T-helper 9 cell (primary cell): ENCODE measurements at places on chromosomes 3 and 15.

GRCh38 chr3:157066335-157067098 lies 93.4 kb downstream of the CCNL1 start:
- no peak for DNase-seq

DNA sequence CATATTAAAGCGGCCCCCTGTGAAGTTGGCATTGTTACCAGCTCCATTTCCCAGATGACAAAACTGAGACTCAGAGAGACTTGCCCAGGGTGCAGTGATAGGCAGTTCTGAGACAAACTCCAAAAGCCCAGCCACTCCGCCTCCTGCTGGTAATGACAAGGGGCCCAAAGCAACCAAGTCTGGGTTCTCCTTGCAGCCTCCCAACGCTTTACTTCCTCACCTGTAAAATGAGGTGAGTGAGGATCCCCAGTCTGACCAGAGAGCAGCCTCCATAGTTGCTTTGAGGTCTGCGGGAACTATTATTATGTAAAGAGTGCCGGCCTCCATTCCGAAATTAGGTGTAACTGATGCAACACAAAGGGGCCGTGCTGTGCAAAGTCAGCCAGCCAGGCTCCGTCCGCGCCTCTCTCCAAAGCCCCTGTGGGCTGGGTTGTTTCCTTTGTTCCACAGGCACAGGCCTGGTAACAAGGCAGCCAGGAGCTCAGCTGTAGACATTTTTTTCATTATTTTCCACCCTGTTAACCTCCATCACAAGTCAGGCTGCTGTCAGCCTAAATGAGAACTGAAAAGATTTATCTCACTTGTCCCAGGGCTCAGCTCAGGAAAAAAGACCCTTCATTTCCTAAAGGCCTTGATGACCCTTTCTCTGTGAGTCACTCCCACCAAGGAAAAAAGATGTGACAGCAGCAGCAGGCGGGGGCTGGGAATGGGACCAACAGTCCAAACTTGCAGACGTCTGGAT lies 139.1 kb upstream of the RAD18 start:
- no peak for DNase-seq

DNA sequence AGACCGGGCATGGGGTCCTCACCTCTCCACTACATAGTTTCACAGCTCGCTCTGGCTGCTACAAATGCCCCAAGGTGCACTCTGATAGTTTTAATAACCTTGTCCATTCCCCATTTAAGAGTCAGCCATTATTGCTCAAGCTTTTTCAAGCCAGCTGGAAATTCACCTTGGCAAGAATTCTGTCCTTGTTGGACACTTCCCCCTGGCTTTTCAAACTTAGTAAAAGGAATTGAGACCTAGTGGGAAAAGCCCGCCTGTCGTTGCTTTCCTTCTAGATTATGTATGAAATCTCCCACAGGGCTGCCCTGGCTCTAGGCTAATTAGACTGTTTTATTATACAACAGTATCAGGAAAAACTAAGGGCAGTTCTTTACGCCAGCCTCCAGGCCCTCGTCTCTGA lies 293.7 kb upstream of the GADL1 start:
- no peak for DNase-seq

- DNase-seq: no peak
These were observed 22.3 kb downstream of the NR2C2 start for GRCh38 chr3:14969671-14970070.

DNA sequence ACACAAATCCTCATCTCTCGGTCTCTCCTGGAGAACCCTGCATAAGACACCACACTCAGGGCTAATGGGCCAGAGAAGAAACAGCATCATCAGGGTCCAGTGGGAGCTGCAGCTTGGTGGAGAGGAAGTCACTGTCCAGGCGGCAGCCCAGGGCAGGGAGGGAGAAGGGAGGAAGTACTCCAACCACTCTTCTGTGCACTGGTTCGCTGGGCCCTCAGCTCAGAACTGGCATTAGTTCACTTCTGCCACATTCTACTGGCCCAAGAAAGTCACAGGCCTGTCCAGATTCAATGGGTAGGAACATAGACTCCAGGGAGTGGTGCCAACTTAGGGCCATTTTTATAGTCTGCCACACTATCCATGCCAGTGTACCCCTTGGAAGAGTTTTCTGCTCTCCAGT lies 169.0 kb downstream of the ABHD5 start:
- DNase-seq: no peak

- DNase-seq: no peak
These were observed 311.5 kb downstream of the EDEM1 start for GRCh38 chr3:5498981-5499380.

DNA sequence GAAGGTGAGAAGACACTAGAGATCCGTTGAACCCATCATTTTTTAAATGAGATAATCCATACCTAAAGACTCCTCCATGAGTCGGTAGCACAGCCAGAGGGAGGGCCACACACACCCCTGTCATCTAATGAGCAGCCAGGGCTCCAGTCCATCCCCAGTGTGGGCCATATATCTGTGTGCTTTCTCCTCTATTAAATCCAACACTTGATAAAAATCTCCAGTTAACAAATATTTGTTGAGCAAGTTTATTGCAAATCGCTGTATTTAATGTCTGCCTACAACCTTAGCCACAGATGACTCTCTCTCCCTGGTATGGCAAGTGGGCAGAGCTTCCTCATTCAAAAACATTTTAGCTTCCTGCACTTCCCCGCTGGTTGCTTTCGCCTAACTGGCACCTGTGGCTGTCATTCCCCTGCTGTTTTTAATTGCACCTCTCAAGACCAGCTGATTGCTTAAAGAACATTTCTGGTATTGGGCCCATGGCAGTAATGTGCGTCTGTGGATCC lies 82.8 kb downstream of the SMAD3 start:
- DNase-seq: no peak

GRCh38 chr3:76403556-76403955 lies 618.2 kb upstream of the ZNF717 start:
- DNase-seq: no peak

- no peak for DNase-seq
These were observed 367.4 kb downstream of the GAP43 start for GRCh38 chr3:115990669-115991068.

- DNase-seq: no peak
These were observed 155.9 kb downstream of the P3H2 start for GRCh38 chr3:189964623-189965332.

DNA sequence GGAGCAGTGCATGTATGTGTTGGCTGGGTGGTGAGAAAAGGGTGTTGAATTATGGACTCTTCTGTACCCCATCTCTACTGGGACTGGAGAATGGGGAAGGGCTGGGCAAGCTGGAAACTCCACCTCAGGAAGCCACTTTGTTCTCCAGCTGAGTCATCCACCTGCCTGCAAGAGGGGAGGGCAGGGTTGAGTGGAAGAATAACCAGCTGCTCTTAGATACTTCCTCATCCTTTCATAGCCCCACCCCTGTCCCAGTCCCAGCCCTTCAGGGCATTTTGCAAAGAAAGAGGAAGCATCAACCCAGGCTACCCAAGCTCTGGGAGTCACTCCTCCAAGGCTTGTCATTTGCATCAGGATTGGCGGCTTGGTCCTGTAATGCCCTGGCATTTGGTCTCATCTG lies 33.1 kb downstream of the RAB11A start:
- DNase-seq: no peak

DNA sequence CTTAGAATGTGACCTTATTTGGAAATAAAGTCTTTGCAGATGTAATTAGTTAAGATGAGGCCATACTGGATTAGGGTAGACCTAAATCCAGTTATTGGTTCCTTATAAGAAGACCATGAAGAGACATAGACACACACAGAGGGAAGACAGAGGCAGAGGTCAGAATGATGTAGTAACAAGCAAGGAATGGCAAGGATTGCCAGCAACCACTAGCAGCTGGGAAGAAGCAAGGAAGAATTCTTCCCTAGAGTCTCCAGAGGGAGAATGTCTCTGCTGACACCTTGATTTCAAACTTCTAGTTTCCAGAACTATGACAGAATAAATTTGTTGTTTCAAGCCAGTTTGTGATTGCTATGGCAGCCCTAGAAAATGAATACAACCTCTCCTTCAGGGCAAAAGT lies 116.7 kb downstream of the WDR76 start:
- no peak for DNase-seq

DNA sequence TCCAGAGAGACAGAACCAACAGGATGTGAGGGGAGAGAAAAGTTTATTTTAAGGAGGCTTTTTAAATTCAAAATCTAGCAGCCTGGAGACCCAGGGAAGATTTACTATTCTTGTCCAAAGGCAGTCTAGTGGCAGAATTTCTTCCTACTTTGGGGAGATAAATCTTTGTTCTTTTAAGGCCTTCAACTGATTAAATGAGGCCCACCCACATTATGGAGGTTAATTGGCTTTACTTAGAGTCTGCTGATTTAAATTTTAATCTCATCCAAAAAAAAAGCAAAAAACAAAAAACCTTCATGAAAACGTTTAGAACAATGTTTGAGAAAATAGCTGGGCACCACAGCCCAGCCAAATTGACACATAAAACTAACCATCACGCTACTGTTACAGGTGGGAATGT lies 41.3 kb downstream of the TMOD3 start:
- no peak for DNase-seq

DNA sequence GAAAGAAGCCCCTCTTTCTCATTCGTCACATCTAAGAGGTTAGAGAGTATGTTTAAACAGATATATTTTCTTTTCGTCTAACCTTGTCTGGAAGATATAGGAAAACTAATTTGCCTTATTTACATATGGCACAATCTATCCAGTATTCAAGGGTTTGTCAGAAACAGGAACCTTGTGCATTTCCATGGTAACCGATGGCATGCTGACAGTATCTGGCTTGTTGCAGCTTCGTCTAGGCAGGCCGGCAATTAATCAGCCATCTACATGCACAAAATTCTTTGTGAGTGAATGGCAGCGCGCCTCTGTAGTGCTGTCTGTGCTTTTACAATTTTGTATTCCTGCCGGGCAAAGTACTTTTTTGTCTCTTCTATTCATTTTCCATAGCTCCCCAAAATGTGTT lies 294.0 kb upstream of the SOX2 start:
- no peak for DNase-seq

DNA sequence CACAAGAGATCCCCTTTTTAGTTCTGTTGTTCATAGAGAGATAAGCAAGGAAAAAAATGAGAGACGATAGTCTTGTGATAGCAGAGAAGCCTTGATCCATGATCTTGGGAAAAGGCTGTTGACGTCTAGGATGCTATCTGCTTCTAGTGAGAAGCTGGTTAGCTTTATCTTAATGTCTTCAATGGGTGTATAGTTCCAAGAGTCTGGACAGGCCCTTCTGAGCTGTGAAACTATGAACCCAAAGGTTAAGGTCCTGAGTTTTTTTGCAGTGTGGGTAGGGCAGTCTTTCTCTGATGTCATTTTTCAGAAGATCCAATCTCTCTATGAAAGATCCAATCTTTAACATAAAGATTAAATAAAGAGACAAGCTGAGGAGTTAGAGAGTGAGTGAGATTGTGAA lies 10.5 kb upstream of the NOX5 start:
- no peak for DNase-seq

DNA sequence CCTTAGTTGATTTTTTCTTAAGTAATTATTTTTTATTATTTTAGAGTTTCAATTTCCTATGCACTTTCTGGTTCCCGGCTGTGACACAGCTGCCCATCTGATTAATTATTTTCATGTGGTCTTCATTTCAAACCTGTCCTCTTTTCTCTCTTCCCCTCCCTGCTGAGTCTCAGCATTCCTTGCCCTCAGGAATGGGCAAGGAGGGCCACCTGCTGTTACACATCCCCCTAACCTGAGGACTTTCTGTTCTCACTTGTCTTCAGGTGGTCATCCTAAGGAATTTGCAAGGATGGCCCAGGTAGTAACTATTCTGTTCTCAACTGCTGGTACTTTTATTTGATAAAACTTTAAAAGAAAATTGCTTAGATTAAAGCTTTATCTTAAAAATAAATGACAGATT lies 545.0 kb downstream of the OTOL1 start:
- DNase-seq: no peak

GRCh38 chr15:90597577-90597976 lies 67.9 kb downstream of the CRTC3 start:
- no peak for DNase-seq

GRCh38 chr3:43910750-43911149 lies 220.0 kb downstream of the ABHD5 start:
- DNase-seq: no peak

GRCh38 chr3:126528419-126528799 lies 4.5 kb downstream of the CHST13 start:
- no peak for DNase-seq

DNA sequence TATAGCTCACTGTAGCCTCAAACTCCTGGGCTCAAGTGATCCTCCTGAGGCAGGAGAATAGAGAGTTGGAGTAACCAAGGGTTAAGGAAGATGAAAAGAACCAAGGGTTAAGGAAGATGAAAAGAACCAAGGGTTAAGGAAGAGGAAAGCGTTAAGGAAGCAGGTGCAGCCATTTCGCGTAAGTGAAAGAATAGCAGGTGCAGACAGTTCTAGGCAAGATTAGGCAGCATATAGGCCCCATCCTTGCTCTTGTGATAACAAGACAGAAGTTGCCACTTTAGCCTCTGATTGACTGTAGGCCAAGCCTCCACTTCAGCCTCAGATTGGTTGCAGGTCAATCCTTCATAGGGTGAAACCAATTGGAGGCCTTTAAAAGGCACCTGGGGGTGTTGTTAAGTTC lies 677.4 kb downstream of the PDCD6IP start:
- DNase-seq: no peak

- no peak for DNase-seq
These were observed 34.6 kb downstream of the CDIN1 start for GRCh38 chr15:36614016-36614415.

GRCh38 chr15:77629070-77630030 lies 3.4 kb downstream of the LINGO1 start:
- DNase-seq: no peak

- DNase-seq: no peak
These were observed 73.3 kb upstream of the SNRK start for GRCh38 chr3:43212914-43213611.

DNA sequence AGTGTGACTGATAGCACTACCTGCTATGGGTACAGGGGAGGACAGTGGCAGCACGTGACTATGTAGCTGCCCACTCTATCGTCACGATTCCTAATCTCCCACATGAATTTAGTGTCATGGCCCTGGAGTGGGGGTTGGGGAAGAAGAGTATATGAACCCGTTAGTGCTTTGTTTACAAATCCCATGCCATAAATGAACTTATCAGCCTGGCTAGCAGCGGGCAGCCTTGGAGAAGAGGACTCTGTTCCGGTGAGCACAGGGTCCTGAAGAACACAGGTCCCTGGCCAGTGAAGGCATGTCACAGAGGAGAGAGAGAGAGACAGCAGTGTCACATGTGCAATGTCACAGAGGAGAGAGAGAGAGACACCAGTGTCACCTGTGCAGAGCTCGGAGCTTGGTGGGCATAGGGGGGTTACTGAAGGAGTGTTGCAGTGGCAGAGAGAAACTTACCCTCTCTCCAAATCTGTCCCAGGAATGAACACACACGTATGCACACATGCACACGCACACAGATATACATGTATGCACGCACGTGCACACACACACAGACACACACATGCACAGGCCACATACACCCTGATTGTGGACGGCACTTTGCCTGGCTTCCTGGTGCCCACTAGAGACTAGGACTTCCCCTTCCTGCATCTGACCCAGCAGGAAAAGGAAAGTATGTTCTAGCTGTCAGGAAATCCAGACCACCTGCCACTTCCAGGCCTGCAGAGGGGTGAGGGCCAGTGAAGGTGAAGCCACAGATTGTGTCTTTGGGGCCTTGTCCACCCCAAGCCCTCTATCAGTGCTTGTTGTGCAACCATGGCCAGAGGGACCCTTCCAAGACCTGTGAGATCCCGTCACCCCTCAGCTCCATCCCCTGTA lies 26.3 kb downstream of the ITGA11 start:
- DNase-seq: no peak
